RWPE2 (cell line): ENCODE measurements at places on chromosomes 6 and 20.

- DNase-seq: peak; percentile 83
- peak overlapping the region; percentile 58 for H3K27ac ChIP-seq
- H3K4me3 ChIP-seq: no peak overlapping the region
- H3K36me3 ChIP-seq: no peaks in the 10 kb centered on the region
- H3K4me1 ChIP-seq: peaks cover 29% of the 10 kb centered on the region
Measured at GRCh38 chr6:21263531-21264287, 329.8 kb upstream of the SOX4 start.

DNA sequence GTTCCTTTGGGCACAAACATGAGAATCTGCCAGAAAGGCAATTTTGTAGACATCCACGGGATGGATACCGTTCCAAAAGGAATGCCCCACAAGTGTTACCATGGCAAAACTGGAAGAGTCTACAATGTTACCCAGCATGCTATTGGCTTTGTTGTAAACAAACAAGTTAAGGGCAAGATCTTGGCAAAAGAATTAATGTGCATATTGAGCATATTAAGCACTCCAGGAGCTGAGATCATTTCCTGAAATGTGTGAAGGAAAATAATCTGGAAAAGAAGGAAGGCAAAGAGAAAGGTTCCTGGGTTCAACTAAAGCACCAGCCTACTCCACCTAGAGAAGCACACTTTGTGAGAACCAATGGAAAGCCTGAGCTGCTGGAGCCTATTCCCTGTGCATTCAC lies 103.9 kb upstream of the ARG1 start:
- no peak overlapping the region for H3K27ac ChIP-seq
- H3K36me3 ChIP-seq: no peaks in the 10 kb centered on the region
- no peak overlapping the region for H3K4me3 ChIP-seq
- DNase-seq: no peak
- H3K27me3 ChIP-seq: no peaks in the 10 kb centered on the region

DNA sequence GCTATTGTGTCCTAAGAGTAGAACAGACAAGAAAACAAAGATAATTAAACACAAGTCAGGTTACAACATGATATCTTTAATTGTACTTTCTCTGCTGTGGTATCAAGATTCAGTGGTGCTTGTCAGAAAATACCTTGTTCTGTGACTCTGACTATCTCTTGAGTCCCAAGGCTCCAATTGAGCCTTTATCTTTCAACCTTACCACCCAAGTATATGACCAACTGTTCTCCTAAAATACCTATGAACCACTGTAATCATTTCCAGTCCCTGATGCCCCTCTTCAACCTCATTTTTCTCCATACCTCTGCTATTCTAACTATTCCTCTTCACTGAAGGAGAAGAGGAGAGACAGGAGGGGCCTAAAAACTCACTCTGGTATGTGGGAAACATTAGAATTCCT lies 66.9 kb upstream of the TPD52L1 start:
- no peak overlapping the region for H3K27ac ChIP-seq
- no peaks in the 10 kb centered on the region for H3K4me1 ChIP-seq
- no peaks in the 10 kb centered on the region for H3K27me3 ChIP-seq
- peaks cover 56% of the 10 kb centered on the region for H3K36me3 ChIP-seq
- no peak overlapping the region for H3K4me3 ChIP-seq

DNA sequence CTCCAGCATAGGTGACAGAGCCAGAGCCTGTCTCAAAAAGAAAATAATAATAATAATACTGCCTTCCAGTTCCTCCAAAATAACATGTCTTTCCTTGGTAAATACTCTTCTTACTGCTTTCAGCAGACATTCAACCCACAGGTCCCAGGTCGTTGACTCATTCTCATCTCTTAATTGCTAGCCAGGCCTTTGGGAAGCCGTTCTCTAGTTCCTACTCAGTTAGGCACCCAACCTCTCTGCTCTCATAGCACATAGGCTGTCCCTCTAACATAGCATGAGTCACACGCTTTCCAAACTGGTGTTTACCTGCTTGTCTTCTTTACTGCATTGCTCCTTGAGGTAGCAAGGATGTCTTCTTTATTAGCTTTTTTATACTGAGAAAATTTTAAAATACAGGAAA lies 98.8 kb downstream of the LAMA2 start:
- H3K27me3 ChIP-seq: no peaks in the 10 kb centered on the region
- H3K4me1 ChIP-seq: no peaks in the 10 kb centered on the region
- no peak overlapping the region for H3K27ac ChIP-seq
- no peak for DNase-seq
- no peaks in the 10 kb centered on the region for H3K36me3 ChIP-seq

GRCh38 chr6:56022678-56023077 lies 147.3 kb upstream of the BMP5 start:
- no peaks in the 10 kb centered on the region for H3K36me3 ChIP-seq
- no peaks in the 10 kb centered on the region for H3K27me3 ChIP-seq
- DNase-seq: no peak

- H3K4me1 ChIP-seq: peaks cover 13% of the 10 kb centered on the region
- H3K27me3 ChIP-seq: no peaks in the 10 kb centered on the region
- H3K27ac ChIP-seq: peak overlapping the region; percentile 51
- no peak overlapping the region for H3K4me3 ChIP-seq
- no peaks in the 10 kb centered on the region for H3K36me3 ChIP-seq
Measured at GRCh38 chr6:42766163-42766670, 15.6 kb upstream of the BICRAL start.

DNA sequence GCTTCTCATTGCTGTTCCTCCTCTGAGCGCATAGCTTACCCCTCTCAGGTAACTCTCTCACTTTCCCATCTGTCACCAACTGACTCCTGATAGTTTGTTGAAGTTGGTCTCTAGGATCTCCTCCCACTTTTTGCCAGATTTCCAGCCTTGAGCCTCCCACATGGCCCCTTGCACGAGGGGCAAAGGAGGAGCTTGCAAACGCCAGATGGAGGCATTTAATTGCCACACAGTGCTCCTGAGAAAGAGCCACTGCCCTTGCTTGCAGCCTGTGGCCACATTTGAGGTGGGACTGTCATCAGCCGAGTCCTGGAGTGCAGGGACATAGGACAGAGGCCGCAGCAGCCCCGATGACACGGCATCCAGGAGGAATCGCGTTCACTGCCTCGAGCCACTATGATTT lies 348.7 kb downstream of the SMOC2 start:
- no peak overlapping the region for H3K27ac ChIP-seq
- H3K27me3 ChIP-seq: no peaks in the 10 kb centered on the region
- H3K4me3 ChIP-seq: no peak overlapping the region
- H3K4me1 ChIP-seq: no peaks in the 10 kb centered on the region
- no peak for DNase-seq

GRCh38 chr6:112154711-112155110 lies 67.3 kb downstream of the FAM229B start:
- no peaks in the 10 kb centered on the region for H3K36me3 ChIP-seq
- no peaks in the 10 kb centered on the region for H3K27me3 ChIP-seq
- peaks cover 10% of the 10 kb centered on the region for H3K4me1 ChIP-seq
- no peak overlapping the region for H3K27ac ChIP-seq
- no peak for DNase-seq

DNA sequence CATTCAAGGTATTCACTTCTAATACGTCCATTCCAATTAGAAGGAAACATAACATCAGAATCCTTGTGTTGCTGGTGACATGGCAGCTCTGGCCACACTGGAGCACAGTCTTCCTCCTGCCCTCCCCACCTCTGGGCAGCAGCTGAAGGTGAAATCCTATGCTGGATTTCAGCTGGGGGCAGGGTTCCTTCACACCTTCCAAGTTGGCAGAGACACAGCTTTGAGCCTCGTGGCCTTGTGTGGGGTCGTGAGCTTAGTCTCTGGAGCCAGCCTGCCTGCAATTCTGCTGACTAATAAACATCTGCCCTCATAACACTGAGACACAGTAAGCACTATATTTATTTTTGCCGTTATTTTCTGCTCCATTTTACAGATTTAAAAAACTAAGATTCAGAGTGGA lies 218.9 kb upstream of the RIN2 start:
- H3K27me3 ChIP-seq: peaks cover 3% of the 10 kb centered on the region
- H3K36me3 ChIP-seq: no peaks in the 10 kb centered on the region
- no peak overlapping the region for H3K27ac ChIP-seq
- no peaks in the 10 kb centered on the region for H3K4me1 ChIP-seq

- peaks cover 49% of the 10 kb centered on the region for H3K36me3 ChIP-seq
- no peaks in the 10 kb centered on the region for H3K27me3 ChIP-seq
- H3K4me1 ChIP-seq: no peaks in the 10 kb centered on the region
- no peak overlapping the region for H3K4me3 ChIP-seq
- no peak overlapping the region for H3K27ac ChIP-seq
- no peak for DNase-seq
Measured at GRCh38 chr6:83153883-83154521, 39.1 kb downstream of the PGM3 start.

DNA sequence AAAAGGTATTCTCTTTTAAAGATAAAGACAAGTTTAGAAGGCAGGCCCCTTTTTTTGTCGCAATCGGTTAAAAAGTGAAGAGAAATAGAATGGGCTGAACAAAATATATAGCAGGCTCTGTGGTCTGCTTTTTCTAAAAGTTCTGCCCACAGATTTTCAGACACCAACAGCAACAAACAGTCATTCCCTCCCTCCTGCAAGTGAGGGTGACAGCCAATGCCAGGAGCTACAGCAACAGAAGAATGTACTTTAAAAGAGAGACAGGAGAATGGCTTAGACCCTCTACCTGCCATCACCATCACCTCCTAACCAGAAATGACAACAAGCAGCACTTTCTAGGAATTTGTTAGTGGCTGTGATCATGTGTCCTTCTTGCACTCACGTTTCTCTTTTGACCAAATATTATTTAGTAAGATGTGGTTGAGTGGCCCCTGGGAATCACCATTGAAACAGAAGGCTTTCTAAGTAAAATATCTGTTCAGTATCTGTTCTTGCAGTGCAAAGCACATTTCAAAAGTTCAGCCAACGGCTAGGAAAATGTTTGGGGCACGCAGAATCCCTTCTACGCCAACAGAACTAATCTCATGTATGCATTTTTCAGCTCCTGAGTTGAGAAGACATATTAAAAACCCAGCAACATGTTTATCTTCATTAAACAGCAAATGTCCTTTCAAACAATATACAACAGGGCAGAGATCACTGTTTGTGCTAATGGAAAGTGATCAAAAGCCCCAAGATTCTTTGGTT lies 248.5 kb downstream of the ATXN1 start:
- H3K27me3 ChIP-seq: no peaks in the 10 kb centered on the region
- no peaks in the 10 kb centered on the region for H3K4me1 ChIP-seq
- no peaks in the 10 kb centered on the region for H3K36me3 ChIP-seq
- no peak overlapping the region for H3K27ac ChIP-seq

GRCh38 chr6:112225691-112226090 lies 28.7 kb downstream of the LAMA4 start:
- DNase-seq: no peak
- H3K27ac ChIP-seq: no peak overlapping the region
- peaks cover 5% of the 10 kb centered on the region for H3K4me1 ChIP-seq
- H3K36me3 ChIP-seq: no peaks in the 10 kb centered on the region
- H3K4me3 ChIP-seq: no peak overlapping the region

GRCh38 chr20:25389401-25389857 lies 1.2 kb downstream of the ABHD12 start:
- peak overlapping the region; percentile 61 for H3K27ac ChIP-seq
- H3K27me3 ChIP-seq: no peaks in the 10 kb centered on the region
- peaks cover 4% of the 10 kb centered on the region for H3K36me3 ChIP-seq

GRCh38 chr20:17491488-17491887 lies 39.7 kb downstream of the BFSP1 start:
- no peak overlapping the region for H3K27ac ChIP-seq
- H3K4me3 ChIP-seq: no peak overlapping the region
- H3K27me3 ChIP-seq: no peaks in the 10 kb centered on the region

GRCh38 chr6:15997586-15998388 lies 131.1 kb upstream of the MYLIP start:
- H3K4me1 ChIP-seq: no peaks in the 10 kb centered on the region
- H3K27ac ChIP-seq: no peak overlapping the region
- H3K27me3 ChIP-seq: no peaks in the 10 kb centered on the region
- no peaks in the 10 kb centered on the region for H3K36me3 ChIP-seq

DNA sequence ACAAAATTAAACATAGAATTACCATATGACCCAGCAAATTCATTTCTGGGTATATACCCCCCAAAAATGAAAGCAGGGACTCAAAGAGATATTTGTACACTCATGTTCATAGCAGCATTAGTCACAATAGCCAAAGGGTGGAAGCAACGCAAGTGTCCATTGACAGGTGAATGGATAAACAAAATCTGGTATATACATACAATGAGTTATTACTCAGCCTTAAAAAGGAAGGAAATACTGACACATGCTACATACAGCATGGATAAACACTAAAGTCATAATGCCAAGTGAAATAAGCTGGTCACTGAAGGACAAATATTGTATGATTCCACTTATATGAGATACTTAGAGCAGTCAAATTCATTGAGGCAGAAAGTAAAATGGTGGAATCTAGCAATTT lies 5.3 kb upstream of the STX11 start:
- no peaks in the 10 kb centered on the region for H3K4me1 ChIP-seq
- H3K27ac ChIP-seq: no peak overlapping the region
- DNase-seq: no peak
- H3K4me3 ChIP-seq: no peak overlapping the region

DNA sequence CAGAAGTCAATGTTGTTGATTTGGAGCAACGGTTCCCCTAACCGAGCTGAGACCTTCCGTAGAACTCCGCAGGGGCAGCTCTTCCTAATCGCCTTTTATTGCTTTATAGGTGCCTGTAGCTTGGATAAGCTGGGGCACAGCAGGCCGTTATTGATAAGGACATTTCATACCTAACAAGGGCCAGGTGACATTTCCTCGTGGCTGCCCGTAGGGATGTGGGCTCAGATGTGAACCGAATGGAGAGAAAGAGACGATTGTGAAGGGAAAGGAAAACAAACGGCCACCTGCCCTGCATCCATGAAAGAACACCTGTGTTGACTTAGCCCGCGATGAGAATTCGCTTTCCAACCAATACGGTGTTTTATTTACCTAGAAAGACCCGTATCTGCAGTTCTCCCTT lies 53.3 kb upstream of the DACT2 start:
- H3K27me3 ChIP-seq: no peaks in the 10 kb centered on the region
- no peak overlapping the region for H3K27ac ChIP-seq

- no peaks in the 10 kb centered on the region for H3K27me3 ChIP-seq
- H3K4me3 ChIP-seq: no peak overlapping the region
- DNase-seq: no peak
- H3K36me3 ChIP-seq: no peaks in the 10 kb centered on the region
- H3K4me1 ChIP-seq: peaks cover 5% of the 10 kb centered on the region
- no peak overlapping the region for H3K27ac ChIP-seq
Measured at GRCh38 chr6:52610011-52610410, 33.2 kb upstream of the TRAM2 start.
